ENCODE measurements at places on chromosomes 7 and 10. TPM values are rescaled to one million over a fixed set of nuclear protein-coding genes. Genes with fewer than 3 reads are reported as not detected.

DNA sequence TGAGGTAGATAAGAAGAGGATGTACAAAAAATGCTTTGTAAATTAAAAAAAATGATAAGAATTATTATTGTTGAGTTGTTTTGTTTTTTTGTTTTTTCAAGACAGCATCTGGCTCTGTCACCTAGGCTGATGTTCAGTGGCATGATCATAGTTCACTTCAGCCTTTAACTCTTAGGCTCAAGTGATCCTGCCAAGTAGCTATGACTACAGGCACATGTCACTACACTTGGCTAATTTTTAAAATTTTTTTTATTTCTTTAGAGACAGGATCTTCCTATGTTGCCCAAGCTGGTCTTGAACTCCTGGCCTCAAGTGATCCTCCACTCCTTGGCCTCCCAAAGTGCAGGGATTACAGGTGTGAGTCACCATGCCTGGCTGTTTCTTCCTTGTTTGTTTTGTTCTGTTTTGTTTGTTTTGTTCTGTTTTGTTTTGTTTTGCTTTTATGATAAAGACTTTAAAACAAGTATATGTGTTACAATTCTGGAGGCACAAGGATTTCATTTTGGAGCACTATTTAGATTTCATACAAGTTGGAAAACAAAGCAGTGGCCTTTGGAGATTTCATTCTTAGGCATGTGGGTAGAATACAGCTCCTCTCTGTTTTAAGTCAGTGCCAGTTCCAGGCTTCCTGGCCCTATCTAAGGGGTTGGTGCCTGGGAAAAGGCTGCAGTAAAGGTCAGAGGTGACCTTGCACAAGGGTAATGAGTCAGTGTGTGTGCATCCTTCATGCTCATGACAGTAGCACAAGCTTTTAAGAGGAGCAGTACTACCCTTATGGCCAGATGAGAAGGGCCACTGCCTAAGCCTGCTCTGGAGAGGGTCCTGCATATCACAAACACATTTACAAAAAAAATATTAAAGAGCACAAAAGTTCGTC lies 17.9 kb downstream of the FGFBP3 start:
- peaks cover 8% of the 10 kb centered on the region for H3K4me1 ChIP-seq
- H3K36me3 ChIP-seq = no peaks in the 10 kb centered on the region
- no peak for DNase-seq
- H3K27ac ChIP-seq = no peak overlapping the region

GRCh38 chr10:11631890-11632587 lies 20.6 kb upstream of the USP6NL start:
- H3K36me3 ChIP-seq = no peaks in the 10 kb centered on the region
- H3K4me1 ChIP-seq = no peaks in the 10 kb centered on the region
- DNase-seq = no peak
- no peak overlapping the region for H3K27ac ChIP-seq
- no peaks in the 10 kb centered on the region for H3K27me3 ChIP-seq

DNA sequence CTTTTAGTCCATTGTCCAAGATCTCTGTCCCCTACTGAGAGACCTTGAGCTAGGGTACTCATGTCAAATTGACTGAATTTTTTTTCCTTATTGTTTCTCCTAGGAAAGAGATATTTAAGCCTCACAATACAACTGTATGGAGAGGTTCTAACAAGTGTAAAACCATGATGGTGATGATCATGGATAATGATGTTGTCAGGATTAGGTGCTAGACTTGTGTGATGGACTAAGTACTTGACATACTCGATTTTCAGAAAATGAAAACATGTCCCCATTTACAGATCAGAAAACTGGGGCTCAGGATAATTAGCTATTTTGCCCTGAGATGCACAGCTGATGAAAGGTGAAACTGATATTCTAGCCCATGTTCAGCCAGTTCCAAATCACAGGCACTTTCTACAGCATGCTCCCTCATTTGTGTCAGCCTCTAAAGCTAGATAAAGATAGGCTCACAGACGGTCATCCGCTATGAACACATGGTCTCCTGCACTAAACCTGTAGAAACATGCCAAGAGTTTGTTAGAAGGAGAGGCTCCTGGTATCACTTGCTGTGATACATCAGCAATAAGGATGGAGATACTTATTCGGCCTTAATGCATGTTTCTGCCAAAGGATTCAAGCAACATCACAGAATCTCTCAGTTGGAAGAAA lies 67.6 kb downstream of the CREB3L2 start:
- no peak overlapping the region for H3K4me3 ChIP-seq
- H3K4me1 ChIP-seq = peaks cover 61% of the 10 kb centered on the region
- no peak for DNase-seq
- H3K27ac ChIP-seq = peak overlapping the region; percentile 84
- H3K36me3 ChIP-seq = no peaks in the 10 kb centered on the region
- H3K27me3 ChIP-seq = no peaks in the 10 kb centered on the region

DNA sequence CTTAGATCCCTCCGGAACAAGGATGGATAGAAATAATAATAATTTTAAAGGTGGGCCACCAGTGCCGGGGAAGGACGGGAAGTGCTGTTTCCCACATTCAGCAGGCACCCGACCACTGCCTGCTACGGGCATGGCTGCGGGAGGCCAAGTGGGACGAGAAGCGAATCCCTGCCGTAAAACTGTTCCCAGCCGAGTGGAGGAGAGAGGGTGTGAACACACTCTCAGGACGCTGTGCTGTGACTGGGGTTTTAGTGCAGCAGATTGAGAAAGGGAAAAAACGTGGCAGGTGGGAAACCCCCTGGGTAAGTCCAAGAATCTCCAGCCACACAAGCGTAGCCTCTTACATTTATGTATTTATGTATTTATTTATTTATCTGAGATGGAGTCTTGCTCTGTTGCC lies 158.8 kb downstream of the DNAJB6 start:
- H3K27ac ChIP-seq = no peak overlapping the region
- H3K4me3 ChIP-seq = no peak overlapping the region
- DNase-seq = peak; percentile 20
- H3K27me3 ChIP-seq = peaks cover 15% of the 10 kb centered on the region

- no peak overlapping the region for H3K27ac ChIP-seq
- no peak overlapping the region for H3K4me3 ChIP-seq
- no peaks in the 10 kb centered on the region for H3K4me1 ChIP-seq
- H3K27me3 ChIP-seq = no peaks in the 10 kb centered on the region
- H3K36me3 ChIP-seq = no peaks in the 10 kb centered on the region
- DNase-seq = no peak
These were observed 6.9 kb upstream of the CALHM1 start for GRCh38 chr10:103465411-103466179.

DNA sequence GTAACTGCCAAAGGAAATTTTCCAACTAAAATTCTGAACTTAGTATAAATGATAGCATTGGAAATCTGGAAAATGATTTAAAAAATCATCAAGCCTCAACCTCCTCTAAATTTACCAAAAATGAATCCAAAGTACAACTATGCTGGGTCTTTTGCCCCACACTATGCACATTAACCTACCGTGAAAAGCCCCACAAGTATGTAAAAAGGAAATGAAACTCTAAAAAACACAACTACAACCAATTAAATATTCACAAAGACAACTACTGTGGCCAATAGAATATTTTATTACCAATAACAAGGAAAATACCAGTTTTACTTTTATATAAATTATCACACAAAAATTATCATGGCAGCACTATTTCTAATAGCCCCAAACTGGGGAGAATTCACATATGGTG lies 19.3 kb downstream of the EIF3A start:
- no peak overlapping the region for H3K27ac ChIP-seq
- H3K36me3 ChIP-seq = peaks cover 100% of the 10 kb centered on the region
- no peak overlapping the region for H3K4me3 ChIP-seq
- H3K4me1 ChIP-seq = peaks cover 3% of the 10 kb centered on the region
- H3K27me3 ChIP-seq = no peaks in the 10 kb centered on the region

GRCh38 chr7:135466442-135467206 lies 43.3 kb downstream of the CNOT4 start:
- DNase-seq = no peak
- no peak overlapping the region for H3K4me3 ChIP-seq

DNA sequence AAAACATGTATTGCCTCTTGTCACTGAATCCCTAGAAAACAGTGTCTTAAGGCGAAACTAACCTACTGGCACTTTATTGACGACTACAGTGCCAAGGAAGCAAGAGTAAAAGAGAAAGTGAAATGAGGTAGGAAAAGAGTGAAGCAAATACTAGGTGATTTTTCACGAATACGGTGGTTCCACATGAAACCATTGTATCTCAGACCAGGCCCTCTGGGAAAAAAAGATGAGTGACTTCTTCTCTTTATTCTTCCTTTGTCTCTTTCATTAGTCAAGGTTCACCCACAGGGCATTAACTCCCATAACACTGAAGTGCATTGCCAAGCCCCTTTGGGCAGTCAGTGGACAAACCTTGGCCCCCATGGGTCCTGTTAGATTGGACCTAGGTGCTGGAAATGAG lies 16.2 kb upstream of the MACC1 start:
- H3K27ac ChIP-seq = no peak overlapping the region
- H3K4me3 ChIP-seq = no peak overlapping the region
- no peaks in the 10 kb centered on the region for H3K36me3 ChIP-seq
- no peaks in the 10 kb centered on the region for H3K4me1 ChIP-seq
- no peaks in the 10 kb centered on the region for H3K27me3 ChIP-seq
- DNase-seq = no peak

DNA sequence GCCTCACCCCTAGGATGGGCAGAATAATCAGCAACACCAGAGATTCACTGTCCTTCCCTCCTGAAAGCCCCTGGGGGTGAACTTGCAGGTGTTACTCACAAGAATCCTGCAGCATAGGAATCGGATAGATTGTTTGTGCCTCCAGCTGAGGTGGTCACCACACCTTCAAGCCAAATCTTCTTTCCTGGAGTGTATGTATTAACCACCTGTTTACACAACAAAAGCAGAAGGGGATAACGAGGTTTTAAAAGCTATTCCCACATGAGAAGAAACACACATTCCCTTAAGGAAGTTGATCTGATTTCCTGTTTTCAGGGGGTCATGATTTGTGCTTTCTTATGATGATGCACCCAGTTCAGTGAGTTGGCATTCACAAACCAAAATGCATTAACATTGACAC lies 173.8 kb upstream of the HPS1 start:
- H3K36me3 ChIP-seq = no peaks in the 10 kb centered on the region
- no peak for DNase-seq
- no peak overlapping the region for H3K4me3 ChIP-seq
- no peaks in the 10 kb centered on the region for H3K27me3 ChIP-seq
- H3K4me1 ChIP-seq = no peaks in the 10 kb centered on the region

DNA sequence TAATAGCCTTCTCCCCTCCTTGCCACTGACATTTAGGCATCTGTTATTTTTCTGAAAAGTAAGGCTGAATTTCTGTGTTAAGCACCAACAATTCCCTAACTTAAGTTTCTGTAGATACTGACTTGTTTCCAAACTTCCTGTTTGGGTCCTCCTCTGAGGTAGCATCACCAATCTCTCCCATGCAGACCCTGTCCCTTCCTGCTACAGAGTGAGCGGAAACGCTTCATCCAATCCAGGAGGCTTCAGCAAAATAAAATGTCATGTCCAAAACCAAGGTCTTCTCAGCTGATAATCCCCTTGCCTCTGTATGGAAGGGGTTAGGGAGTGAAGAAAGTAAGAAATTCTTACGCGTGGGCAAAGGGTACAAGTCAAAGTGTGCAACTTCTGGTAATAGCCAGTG lies 29.9 kb downstream of the XPNPEP1 start:
- H3K27me3 ChIP-seq = no peaks in the 10 kb centered on the region
- peak overlapping the region; percentile 67 for H3K27ac ChIP-seq
- H3K4me1 ChIP-seq = peaks cover 36% of the 10 kb centered on the region
- no peak for DNase-seq
- H3K36me3 ChIP-seq = peaks cover 28% of the 10 kb centered on the region
- H3K4me3 ChIP-seq = no peak overlapping the region

DNA sequence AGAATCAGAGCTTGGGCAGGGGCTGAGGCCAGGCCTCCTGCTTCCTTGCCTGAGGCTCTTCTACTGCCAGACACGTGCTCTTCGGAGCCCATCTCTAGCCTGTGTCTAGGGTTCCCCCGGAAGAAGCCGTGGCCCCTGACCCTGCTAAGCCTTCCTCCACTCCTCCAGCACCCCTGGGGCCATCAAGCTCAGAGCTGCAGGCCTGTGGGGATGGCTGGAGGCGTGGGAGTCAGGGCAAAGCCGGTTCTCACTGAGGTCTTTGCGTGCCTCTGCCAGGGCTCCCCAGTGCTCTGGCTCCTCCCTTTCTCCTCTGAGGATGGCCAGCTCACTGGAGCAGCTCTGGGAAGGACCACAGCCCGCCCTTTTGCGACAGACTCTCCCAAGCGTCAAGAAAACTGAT lies 34.4 kb downstream of the GHRHR start:
- no peak overlapping the region for H3K27ac ChIP-seq
- H3K4me3 ChIP-seq = no peak overlapping the region
- DNase-seq = no peak
- H3K36me3 ChIP-seq = no peaks in the 10 kb centered on the region
- no peaks in the 10 kb centered on the region for H3K27me3 ChIP-seq
- no peaks in the 10 kb centered on the region for H3K4me1 ChIP-seq

DNA sequence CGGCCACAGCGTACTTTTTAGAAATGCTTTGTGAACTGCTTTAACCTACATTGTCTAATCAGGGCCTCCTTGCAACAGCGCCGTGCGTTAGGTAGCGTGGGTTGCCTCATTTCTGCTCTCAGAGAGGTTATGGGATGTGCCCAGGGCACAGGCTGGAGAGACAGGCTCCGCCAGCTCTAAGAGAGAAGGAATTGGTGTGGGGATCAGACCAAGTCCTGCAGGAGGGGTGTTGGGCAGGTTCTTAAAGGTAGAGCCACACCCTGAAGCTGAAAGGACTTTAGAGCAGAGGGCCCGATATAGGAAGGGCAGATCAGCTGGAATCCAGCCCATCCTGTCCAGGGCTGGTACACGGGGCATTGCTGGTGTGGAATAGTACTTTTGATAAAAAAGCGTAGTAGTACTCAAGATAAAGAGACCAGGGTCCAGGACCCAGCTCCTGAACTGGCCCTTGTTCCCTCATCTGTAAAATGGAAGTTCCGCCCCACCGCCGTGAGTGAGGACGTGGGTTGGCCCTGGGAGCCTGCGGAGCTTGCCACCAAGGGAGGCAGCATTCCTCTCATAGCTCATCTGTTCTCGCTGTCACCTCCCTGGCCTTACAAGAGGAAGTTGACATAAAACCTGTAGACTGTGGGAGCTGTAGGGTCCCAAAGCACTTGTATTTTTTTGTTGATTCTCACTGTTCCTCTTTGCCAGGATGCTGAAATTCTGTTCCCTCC lies 37.2 kb downstream of the TMEM120A start:
- peak; percentile 57 for DNase-seq
- H3K27ac ChIP-seq = peak overlapping the region; percentile 42
- H3K27me3 ChIP-seq = no peaks in the 10 kb centered on the region
- H3K36me3 ChIP-seq = peaks cover 80% of the 10 kb centered on the region

- no peaks in the 10 kb centered on the region for H3K36me3 ChIP-seq
- H3K27me3 ChIP-seq = no peaks in the 10 kb centered on the region
- H3K4me3 ChIP-seq = no peak overlapping the region
- no peak for DNase-seq
These were observed 3.8 kb upstream of the PKD2L1 start for GRCh38 chr10:100333661-100334440.

GRCh38 chr7:93148727-93149126 lies 542 bp upstream of the SAMD9L start:
- no peak for DNase-seq
- H3K27me3 ChIP-seq = no peaks in the 10 kb centered on the region
- no peaks in the 10 kb centered on the region for H3K4me1 ChIP-seq
- peak overlapping the region; percentile 44 for H3K4me3 ChIP-seq
- no peaks in the 10 kb centered on the region for H3K36me3 ChIP-seq

AGAP5 gene
- 7.0 TPM for total RNA-seq

BAMBI gene
- 4.2 TPM for total RNA-seq

TAS2R5 gene
- total RNA-seq = not detected

STOX1 gene
- total RNA-seq = 1.2 TPM

CTAGE6 gene
- total RNA-seq = 9.3 TPM

TMEM120A gene
- 75.3 TPM for total RNA-seq

SH2B2 gene
- 11.1 TPM for total RNA-seq

GJD4 gene
- total RNA-seq = not detected

WNT2 gene
- total RNA-seq = 1.7 TPM

CYP3A7 gene
- not detected for total RNA-seq

UCMA gene
- total RNA-seq = not detected
